NCI-H82 (cell line): ENCODE measurements at places on chromosomes 16 and 17.
A peak's percentile ranks its signal among the peaks of the same experiment; 100 is the strongest.

DNA sequence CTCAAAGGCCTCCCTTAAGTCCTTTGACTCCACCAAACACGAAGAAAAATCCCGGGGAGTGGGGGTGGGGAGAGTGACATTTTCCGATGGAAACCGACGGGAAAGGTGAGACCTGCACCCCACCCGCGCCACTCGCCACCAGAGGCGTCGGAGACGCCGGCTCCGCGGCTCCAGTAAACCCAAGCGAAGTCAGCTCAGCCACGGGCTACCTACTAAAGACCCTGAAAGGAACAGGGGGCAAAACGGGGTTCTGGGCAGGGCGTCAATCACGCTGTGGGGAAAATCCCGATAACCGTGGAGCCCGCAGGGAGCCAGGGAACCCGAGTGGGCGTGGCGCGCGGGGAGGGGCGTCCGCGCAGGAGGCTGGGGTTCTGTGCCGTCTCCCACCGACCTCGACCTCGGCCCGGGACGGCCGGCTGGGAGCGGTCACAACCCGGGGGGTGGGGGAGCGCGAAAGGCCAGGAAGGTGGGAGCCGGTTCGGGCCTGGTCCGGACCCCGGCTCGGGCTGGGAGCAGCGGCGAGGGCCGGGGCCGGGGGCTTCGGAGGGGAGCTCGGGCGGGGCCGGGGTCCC is 565 bp downstream of the WDR45B start:
- peak; percentile 43 for DNase-seq

DNA sequence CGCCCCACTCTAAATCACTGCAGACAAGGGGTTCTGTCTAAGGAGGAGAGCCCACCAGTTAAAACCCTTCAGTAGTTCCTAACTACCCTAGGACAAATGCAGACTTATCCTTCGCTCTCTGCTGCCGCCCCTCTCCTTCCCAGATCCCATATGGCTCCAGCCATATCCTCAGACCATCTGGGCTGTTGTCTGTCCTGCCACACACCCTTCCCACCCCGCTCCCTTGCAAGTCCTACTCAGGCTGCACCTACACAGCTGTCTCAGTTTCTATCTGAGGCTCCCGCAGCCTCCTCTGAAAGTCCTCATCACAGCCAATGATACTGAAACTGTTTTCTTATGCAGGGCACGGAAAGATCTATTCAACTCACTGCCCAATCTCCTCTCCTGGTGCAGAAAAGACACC is 720 bp upstream of the BCKDK start:
- peak; percentile 90 for DNase-seq

- DNase-seq, result no peak
Measured at GRCh38 chr17:80021600-80021999, 14.1 kb downstream of the TBC1D16 start.

GRCh38 chr16:80274576-80275191 is 266.1 kb upstream of the DYNLRB2 start:
- DNase-seq, result no peak

- DNase-seq, result peak; percentile 66
Measured at GRCh38 chr16:13923703-13924298, 3.8 kb downstream of the ERCC4 start.

DNA sequence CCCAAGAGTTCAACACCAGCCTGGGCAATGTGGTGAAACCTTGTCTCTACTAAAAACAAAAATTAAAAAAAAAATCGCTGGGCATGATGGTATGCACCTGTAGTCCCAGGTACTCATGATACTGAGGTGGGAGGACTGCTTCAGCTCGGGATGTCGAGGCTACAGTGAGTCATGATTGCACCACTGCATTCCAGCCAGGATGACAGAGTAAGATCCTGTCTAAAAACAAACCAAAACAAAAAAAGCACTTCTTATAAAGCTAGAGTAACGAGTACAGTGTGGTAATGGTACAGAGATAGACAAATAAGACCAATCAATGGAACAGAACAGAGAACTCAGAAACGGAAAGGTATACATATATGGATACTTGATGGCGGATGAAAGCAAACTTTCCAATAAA is 4.4 kb downstream of the NSMCE1 start:
- no peak for DNase-seq
